ENCODE measurements at places on chromosomes 7 and 10.

DNA sequence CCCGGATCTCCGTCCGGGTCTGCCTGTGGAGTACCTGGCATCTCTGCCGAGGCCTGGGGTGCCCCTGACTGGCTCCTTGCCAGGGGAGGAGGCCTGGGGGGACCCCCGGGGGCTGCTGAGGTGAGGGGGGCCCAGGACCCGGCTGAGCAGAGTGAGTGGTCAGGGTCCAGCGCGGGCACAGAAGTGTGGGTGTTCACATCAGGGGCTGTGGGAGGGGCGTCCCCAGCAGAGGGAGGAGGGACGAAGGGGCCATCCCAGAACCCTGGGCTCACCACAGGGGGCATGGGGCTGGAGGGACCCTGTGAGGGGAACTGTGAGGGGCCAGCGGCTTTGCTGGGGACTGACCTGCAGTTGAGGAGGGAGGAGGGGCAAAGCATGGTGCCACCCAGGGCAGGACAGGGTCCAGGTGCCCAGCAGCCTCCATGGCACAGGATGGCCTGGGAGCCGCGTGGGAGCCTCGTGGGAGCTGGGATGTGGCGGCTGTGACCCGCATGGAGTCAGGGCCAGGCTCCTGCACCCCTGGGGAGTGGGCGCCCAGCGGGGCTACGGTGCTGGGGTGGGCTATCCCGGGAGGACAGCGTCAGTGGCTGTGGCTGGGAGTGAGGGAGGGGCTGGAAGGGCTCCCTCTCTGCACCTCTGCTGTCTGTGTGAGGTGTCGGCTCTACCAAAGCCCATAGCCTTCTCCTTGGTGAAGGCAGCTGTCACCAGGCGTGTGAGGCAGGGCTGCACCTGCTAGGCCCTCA lies 91.2 kb downstream of the DNAJB6 start:
- DNase-seq = no peak

- DNase-seq = no peak
These were observed 45.6 kb downstream of the PTPRE start for GRCh38 chr10:127952575-127952869.

DNA sequence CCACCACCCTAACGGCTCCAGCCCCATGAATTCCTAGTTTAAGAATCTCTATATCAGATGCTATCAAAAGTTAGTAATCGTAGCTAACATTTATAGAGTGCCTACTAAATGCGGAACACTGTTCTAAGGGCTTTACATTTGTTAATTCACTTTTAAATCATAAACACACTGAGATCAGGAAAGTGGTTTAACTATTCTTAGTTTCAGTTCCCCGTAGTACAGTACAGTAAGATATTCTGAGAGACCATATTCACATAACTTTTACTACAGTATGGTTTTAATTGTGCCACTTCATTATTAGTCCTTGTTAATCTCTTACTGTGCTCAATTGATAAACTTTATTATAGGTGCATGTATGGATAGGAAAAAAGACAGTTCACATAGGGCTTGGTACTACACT lies 22.5 kb downstream of the SYPL1 start:
- no peak for DNase-seq

DNA sequence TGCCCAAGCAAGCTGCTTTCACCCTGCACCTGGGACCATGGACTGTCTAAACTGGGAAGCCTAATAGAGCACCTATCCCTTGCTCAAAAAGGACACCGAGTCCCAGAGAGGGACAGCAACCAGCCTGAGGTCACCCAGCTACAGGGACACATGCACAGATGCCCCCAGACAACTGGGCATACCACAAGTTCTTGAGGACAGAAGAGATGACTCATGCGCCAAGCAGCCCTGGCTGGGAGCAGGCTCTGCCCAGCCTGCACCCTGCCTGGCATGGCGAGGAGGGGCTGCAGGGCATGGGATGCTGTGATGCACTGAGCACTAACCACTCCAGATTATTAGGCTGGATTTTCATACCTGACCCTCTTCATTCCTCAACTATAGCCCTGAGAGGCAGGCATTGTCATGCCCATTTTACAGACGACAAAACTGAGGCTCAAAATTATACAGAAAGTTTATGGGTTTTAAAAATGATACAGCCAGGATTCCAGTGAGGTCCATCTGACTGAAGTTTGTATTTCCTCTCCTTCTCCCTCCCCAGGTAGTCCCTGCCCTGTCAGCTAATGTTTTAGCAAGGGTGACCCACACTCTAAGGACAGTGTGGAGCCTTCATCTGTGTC lies 289.3 kb upstream of the ZMIZ1 start:
- no peak for DNase-seq

DNA sequence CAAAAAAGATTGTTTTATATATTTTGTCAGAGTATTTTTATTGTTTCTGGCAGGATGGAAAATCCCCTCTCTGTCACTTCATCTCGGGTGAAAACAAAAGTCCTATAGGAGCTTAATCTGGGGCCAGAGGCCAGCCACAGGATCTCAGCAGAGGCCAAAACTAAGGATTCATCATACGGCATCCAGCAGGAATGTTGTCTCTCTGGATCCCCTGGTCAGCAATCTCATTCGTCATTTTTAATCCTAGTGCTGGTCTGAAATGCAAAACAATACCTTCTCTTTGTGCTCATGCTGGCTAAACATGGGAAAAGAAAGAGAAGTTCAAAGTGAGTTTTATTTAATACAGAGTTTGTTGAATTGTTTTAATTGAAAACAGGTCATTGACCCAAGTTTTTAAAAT lies 482.5 kb upstream of the AUTS2 start:
- DNase-seq = no peak

GRCh38 chr7:100210805-100211204 lies 8.9 kb upstream of the PVRIG start:
- DNase-seq = no peak

All from activated CD4-positive, alpha-beta T cell treated with anti-CD3 and anti-CD28 coated beads for 24 hours (primary cell).